ENCODE measurements at places on chromosomes 1 and 21.

DNA sequence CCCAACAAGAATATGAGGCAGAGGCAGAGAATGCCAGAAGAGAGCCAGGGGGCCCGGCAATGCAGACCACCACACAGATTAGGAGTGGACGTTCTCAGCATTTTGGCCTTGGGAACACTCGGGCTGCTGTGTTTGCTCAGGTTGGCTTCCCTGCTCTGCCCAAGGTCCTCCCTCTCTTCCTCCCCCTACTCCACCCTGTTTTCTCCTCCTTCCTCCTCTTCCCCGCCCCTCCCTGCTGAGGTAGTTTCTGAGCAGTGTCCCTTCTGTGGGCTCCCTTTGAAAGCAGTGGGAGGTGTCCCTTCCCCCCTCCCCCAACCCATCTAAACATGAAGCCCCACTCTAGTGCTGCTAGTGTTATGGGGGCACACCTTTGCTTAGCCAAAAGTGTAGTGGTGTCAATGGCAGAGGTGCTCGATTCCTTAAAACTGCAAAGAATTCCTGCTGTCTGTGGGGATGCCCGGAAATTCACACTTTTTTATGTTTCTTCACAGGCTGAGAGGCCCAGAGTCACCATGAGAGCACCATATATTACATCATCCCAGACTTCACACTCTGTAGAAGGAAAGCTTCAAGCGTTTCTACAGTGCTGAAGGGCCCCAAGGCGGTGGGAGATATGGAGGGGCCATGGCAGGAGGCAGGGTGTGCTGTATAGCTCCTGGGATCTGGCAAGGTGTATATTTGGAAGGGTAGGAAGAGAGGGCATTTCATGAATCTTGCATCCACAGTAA is at the start of gene HHIPL2:
Gene HHIPL2 (minus strand): TSS at position 161 of the 728 bp plus-strand sequence. CDS start 60 bp downstream, at position 101.
- no peak for DNase-seq

GRCh38 chr1:63991685-63992084 is 211.7 kb upstream of the UBE2U start:
- DNase-seq, result no peak

- no peak for DNase-seq
Measured at GRCh38 chr1:36068866-36069265, 15.0 kb upstream of the TEKT2 start.

DNA sequence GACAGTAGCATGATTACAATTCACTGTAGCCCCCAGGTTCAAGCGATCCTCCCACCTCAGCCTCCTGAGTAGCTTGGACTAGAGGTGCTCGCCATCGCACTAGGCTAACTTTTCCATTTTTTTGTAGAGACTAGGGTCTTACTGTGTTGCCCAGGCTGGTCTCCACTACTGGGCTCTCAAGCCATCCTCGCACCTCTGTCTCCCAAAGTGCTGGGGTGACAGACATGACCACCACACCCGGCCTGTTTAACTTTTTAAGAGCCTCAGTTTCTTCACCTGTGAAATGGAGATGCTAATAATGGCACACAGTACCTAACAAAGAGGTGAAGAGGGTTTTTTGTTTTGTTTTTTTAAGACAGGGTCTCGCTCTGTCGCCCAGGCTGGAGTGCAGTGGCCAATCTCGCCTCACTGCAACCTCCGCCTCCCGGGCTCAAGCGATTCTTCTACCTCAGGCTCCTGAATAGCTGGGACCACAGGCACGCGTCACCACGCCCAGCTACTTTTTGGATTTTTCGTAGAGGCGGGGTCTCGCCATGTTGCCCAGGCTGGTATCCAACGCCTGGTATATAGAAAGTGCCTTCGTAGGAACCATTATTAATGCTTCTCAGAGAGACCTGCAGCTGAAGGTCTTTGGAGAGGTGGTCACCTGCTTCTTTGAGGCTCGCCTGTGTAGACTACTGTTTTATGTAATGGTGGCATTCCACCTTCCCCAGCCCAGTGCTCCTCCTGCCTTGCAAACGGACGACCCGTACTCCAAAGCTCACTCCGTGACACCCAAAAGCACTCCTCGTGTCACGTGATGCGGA is 567 bp downstream of the PMVK start:
- no peak for DNase-seq

DNA sequence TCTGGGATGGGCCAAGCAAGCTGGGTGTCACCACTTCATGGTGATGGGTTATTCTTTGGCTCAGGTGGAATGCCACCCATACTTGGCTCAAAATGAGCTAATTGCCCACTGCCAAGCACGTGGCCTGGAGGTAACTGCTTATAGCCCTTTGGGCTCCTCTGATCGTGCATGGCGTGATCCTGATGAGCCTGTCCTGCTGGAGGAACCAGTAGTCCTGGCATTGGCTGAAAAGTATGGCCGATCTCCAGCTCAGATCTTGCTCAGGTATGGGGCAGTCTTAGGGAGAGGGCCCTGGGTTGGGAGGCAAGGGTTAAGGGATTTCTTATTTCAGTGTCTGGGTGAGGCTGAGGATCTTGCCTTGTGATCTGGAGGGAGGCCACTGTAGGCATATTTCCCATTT is 15.4 kb upstream of the NASP start:
- DNase-seq, result no peak

GRCh38 chr1:2307972-2308371 is 79.9 kb downstream of the SKI start:
- DNase-seq, result no peak

DNA sequence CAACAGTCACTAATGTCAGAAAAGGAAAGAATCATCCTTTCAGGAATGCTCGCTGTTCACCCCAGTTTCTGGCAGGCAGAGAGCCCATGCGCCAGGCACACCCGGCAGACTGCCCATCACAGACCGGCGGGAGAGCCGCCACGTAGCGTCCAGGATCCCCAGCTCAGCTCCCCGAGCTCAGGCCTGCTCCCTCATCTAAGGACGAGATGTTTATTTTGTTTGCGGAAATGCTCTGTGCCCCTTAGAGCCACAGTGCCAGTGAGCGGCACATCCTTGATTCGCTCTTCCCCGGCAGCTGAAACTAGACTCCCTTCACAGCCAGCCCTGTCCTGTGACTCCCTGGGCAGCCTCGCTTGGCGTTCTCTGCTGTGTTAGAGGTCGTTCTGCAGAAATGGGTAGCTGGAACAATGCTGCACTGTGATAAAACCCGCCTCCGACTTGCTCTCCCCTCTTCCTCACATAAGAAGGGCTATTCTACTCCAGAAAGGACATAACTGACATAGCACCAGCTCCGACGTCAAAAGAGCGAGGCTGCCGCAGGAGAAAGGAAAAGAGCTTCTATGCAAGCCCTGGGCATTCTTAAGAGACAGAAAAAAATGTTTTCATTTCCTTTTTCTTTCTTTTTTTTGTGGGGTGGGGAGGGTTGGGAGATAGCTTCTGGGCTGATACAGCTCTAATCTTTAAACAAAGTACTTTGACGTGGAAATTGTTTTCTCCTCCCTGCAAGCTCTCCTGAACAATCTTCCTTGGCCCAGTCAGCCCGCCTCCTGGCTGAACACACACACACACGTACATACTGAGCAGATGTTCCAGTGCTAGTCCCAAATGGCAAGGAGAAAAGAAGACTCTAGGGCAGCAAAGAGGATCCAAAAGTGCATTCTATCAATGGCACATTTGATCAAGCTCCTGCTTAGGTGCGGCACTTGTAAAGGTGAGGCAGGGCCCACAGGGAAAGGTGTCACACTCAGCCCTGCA is 37.2 kb downstream of the MRAP start:
- no peak for DNase-seq

DNA sequence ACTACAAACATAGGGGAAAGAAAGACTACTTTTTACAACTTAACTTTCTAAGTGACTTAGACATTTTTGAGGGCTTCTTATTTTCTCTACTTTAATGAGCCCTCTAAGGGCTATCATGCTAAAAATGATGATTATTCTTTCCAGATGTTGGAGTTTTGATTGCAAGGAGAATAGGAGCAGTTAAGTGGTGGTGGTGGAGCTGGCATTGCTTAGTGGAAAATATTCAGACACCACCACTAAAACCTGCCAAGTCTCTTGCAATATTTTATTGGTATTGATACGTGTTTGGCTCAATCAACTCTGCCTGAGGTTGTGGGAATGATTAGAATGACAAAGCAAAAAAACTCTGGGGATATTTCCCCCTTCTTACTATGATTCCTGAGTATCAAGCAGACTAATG is 82.6 kb upstream of the PTGFR start:
- no peak for DNase-seq

DNA sequence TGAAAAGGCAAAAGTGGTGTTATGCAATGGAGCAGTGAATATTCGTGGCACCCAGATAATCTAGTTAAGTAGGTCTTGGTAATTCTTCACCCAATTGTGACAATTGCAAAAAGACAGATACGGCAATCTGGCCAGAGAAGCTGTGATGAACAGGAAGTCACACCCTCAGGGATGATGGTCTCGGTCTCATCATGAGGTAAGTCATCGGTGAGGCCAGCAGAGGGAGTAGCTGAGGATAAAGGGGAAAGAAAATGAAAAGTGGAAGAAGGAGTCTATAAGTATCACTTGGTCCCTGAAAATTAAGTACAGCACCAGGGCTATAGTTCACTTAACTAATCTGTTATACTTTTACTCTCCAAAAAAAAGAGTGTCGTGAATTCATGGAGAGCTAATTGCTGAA is 258.8 kb upstream of the NCAM2 start:
- DNase-seq, result no peak

DNA sequence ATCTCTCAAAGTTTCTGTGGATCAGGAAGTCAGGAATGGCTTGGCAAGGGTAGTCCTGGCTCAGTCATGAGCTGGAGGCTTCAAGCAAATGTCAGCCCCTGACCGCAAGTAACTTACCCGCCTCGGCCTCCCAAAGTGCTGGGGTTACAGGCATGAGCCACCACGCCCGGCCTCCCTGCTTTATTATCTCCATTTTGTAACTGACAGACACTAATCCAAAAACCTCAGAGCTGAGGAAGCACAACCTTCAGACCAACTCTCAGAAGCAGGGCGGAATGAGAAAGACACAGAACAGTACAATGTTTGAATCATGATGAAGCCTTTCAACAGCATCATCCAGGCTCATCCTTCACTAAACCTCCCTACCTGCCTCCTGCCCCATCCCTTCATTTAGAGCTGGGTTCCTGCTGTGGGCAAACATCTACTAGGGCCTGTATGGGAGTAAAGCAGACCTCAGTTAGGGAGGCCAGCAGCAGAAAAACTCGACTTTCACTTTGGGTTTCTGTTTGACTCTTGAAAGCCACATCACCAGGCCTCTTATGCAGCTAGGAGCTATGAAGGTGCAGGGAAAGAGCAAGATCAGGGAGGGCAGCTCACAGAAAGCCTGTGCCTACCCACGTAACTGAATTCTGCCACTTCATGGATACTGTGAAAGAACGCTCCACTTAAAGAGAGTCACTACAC is 84.4 kb upstream of the RAB4A start:
- DNase-seq, result no peak

DNA sequence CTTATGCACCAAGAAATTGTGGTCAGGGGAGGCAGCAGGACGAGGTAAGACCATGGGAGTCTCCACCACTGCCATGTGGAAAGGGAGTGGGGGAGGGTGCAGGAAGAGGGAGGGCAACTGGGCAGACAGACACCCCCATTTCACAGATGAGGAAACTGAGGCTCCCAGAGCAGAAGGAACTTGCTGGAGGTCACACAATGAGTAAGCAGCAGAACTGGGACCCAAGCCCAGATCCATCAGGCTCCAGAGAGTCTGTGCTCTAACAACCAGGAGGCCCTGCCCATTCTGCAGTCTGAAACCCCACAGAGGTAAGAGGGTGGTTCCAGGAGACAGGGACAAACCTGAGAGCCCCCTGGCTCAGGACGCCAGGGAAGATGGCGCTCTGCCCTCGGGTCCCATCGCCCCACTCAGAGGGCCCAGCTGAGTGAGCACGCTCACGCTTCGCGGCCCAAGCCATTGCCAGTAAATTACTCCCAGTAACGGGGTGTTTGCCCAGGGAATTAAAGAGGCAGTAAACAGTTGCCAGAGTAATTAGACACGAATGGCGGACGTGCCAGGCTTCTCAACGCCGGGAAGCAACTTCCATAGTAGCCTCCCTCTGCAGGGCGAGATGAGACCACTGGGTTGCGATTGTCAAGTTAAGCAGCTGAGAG is 59.2 kb downstream of the MATN1 start:
- no peak for DNase-seq

DNA sequence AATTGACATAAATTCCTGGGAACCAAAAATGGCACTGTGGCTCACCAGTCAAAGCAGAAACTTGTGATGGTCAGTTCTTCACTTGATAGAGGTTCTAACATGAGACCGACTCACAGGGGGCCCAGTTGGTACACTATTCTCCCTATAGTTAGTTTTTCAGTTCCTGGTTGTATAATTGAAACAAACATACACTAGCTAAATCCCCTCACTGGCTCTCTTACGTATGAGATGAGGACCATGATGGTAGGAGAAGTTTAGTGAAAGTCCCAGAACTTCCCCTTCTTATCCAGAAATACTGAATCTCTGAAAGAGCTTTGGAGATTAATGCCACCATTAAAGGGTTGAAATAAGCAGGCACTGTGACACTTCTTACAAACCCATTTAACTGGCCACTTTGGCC is 2.8 kb upstream of the S100B start:
- no peak for DNase-seq

- DNase-seq, result no peak
Measured at GRCh38 chr1:205770618-205771017, 4.7 kb downstream of the RAB29 start.

- DNase-seq, result no peak
Measured at GRCh38 chr1:155392898-155393411, 72.3 kb downstream of the RUSC1 start.

DNA sequence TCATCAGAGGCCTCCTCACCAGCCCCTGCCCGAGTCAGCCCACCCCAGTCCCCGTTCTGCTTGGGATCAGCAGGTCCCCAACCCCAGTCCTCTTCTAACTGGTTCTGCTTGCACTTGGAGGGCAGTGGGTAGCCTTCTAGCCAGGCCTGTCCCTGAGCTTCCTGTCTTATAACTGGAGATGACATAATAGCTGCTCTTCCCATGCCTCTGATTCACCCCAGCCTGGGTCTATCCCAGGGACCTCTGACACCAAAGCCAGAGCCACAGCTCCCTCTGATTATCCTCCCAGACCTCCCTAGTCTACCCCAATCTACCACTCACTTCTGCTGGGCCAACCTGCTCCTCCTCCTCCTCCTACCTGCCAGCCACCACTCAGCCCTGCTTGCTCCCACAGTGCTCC is 31.4 kb downstream of the IQGAP3 start:
- no peak for DNase-seq

- DNase-seq, result no peak
Measured at GRCh38 chr1:192943108-192943507, 116.1 kb downstream of the UCHL5 start.

DNA sequence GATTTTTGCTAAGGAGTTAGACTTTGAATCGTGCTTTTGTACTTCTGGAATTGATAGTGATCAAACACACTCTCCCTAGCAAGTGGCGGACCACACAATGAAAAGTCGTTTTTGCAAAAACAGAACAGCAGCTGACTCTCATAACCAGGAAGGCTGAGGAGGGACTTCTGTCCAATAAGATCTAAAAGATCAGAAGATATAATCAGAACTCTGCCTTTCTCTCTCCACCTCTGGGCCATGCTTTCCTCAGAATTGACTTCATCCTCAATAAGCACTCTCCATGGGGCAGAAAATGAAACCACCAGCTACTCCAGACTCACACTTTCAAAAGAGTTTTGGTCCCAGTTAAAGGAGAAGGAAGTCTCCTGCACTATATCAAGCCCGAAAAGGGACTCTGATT is 55.3 kb upstream of the SAMD13 start:
- DNase-seq, result no peak

- DNase-seq, result no peak
Measured at GRCh38 chr1:9399510-9400424, 107.1 kb downstream of the SPSB1 start.

Data from stimulated activated CD8-positive, alpha-beta memory T cell treated with anti-CD3 and anti-CD28 coated beads, Interleukin-4, amount 100 ng/mL, for 24 hours (primary cell).